ENCODE measurements at places on chromosomes 6 and 20.

GRCh38 chr6:52574709-52575501 lies 2.0 kb downstream of the TRAM2 start:
- DNase-seq: no peak

- no peak for DNase-seq
Observed at GRCh38 chr20:44598423-44599305, 16.3 kb downstream of the PKIG start.

DNA sequence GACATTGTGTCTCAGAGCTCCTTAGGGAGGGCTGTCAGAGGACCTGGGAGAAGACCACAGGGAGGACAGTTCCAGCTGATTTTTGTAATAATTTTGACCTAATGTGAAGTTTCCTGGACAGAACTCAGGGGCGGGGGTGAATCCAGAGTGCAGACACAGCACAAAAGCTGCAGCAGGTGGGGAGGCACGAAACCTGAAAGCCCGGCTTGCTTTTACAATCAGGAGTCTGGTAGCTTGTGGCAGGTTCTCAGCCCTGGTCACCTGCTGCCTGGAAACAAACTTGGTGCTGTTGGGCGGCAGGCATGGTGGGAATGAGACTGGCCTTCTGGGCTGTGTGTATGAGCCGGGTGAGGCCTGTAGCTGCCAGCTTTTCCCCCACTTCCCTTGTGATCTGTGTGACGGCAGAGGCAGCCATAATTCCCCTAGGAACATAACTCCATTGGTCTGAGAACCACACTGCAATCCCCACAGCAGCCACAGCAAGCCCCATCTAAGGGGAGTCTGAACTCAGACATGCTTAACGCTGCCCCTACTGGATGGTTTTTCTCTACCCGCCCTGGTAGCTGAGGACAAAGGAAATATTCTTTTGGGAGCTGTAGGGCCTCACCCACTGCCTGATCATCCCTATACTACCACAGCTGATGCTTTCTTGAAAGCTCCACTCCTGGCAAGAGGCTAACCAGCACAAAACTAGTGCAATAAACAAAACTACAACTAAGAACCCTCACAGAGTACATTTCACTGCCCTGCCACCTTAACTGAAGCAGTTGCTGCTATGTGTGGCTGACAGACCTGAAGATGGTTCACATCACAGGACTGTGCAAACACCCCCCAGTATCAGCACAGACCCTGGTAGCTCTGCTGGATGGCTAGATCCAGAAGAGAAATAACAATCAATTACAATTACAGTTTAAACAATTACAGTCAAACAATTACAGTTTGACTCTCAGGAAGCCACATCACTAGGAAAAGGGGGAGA lies 1055.1 kb upstream of the GJE1 start:
- DNase-seq: no peak

GRCh38 chr6:163687075-163687474 lies 272.6 kb downstream of the QKI start:
- DNase-seq: no peak

DNA sequence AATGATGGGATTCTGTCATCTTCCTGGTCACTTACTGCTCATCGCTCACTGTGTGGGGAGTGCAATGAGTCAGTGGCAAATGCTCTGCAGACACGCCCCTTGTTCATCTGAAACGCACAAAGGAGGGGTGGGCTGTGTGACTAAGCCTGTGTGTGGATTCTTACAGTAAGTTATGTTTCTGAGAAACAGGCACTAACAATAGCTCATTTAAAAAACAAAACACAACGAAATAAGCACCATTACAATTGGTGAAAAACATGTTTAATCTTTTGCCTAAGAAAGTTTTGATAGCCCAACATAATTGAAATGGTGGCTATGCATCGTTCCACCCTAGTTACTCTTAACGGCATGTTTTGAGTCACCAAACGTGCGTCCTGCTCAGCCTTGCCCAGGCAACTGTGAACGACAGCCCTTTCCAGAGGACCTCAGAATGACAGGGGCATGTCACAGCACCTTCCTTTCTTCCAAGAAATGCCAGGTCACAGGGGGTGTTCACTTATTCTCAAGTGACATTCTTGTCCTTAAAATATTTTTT lies 118.4 kb upstream of the SGK1 start:
- no peak for DNase-seq

DNA sequence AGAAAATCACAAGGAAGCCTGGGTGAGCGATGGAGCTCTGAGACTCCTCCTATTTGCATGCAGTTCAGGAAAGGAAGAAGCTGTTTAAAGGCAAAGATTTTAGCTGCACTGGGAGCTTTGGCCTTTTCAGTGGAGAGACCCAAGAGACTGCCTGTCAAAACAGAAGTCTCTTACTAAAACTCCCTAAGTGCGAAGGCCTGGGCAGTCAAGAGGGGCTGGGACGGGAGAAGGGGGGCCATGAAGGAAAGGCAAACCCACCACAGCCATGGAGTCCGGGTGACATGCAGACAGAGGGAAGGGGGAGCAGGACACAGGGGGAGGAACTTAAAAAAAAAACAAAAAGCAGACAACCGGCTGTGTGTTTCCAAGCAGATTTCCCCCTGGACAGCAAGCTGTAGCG lies 537.6 kb upstream of the NOX3 start:
- DNase-seq: no peak

DNA sequence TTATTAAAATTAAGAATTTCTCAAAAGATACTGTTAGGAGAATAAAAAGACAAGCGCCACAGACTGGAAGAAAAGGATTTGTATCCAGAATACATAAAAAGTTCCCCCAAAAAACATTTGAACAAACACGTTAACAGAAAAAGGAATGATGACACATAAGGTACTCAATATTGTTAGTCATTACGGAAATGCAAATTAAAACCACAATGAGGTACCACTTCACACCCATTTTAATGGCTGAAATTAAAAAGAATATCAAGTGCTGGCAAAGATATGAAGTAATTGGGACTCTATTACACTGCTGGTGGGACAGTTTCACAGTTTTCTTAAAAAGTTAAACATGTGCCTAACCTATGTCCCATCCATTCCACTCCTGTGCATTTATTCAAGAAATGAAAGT lies 51.4 kb downstream of the HECA start:
- DNase-seq: no peak

DNA sequence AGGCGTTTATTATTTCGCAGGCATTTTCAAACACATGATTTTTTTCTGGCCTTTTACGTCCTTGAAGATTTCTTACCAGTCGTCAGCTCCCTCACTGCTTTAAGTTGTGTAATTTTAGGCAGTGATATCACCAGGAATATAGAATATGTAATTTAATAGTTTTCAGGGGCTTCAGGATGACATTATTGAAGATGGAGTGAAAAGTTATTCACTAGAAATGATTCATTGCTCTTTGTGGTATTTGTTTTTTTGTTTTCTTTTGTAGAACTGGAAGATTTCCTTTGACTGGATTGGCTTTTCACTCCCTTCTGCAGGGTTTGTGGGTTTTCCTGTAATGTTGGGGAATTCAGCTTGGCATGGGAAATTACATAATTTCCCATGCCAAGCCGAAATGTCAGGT lies 2.0 kb downstream of the LRRC1 start:
- DNase-seq: no peak

DNA sequence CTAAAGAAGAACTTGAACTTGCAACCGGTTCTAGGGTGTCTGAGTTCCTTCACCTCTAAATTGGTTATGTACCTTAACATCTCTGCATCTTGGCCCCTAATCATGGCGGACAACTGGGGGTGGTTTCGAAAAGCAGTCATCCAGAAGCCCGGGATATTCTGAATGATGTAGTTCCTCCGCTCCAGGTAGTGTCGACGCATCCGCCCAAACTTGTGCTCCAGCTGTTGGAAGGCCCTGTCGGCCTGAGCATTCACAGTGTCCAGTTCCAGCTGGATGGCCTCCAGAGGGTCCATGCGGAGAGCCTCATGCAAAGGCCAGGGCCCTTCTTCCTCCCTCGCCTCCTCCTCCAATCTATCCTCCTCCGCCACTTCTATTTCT lies 887 bp downstream of the TSPYL1 start:
- no peak for DNase-seq

DNA sequence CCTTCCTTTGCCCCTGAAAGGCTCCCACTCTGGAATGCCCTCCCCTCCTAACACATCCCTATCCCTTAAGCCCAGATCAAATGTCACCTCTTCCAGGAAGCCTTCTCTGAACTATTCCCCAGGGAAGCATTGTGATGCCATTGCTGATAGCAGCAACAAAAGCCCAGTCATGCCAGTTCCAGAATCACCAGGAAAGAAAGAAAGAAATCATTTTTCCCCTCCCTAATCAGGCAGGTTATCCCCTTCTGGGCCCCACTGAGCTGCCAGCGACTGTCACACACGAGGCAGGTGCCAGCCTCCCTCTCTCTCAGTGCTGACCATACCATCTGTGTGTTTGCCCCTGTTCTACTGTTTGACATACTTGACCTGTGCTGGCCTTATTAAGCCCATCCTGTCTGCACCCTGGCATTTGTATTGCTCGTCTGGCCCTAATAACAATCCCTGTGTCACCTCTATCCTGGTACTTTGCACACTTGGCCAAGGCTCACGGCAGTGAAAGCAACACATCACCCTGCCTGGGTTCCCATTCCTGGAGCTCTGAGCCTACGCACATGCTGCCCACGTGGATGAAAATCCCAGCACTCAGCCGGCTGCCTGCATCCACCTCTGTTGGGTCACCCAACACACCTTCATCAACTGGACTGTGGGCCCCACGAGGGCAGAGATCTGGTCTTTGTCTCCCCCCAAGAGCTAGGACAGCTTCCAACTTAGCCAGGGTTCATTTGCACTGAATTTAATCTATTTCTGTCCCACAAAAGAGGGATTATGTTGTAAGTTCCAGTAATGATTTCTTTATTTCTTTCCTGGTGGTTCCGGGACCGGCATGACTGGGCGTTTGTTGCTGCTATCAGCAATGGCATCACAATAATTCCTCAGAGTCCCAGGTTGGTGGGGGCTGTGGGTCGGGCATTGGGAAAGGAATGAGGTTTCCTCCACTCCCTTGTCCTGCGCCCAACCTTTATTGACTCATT lies 5.3 kb upstream of the BPIFB1 start:
- DNase-seq: no peak

- DNase-seq: no peak
Observed at GRCh38 chr6:3759646-3760232, 8.2 kb upstream of the PXDC1 start.

- DNase-seq: no peak
Observed at GRCh38 chr6:15244620-15245360, 1.1 kb upstream of the JARID2 start.

DNA sequence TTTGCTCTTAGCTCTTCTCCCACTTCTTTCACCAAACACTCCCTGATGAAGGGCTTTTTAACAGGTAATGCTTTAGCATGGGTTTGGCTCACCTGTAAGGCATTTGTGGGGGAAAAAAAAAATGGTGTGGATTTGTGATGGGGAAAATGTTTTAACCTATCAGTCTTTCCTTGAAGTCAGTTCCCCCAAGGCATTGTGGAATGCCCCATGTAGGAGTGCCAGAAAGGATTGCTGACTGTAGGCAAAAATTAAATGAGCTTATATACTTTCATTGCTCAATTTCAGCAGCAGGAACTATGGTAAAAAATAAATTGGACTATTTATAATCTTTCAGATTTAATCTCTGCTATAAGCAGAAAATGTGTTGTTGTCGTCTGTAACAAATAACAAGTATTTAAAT lies 10.6 kb upstream of the SASH1 start:
- DNase-seq: no peak

- DNase-seq: no peak
Observed at GRCh38 chr20:21237956-21238799, 65.0 kb upstream of the XRN2 start.

- no peak for DNase-seq
Observed at GRCh38 chr20:8815208-8815607, 253.7 kb upstream of the PLCB4 start.

DNA sequence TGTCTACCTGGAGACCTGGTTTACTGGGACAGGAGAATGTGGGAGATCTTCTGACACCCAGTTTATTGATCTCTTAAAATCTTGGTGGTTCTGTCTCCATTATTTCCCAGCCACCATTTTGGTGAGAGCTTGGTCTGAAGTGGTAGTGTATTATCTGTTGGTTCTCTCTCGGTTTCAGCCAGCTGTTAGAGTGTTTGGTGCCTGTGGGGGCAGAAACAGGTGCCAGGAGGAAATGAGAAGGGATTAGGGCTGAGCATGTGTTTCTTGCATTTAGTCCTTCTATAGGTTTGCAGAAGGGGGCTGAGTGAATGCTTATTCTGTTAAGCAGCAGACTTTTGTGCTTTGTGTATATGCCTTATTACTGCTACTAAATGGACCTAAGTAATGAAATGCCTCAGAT lies 9.6 kb downstream of the JARID2 start:
- DNase-seq: no peak

GRCh38 chr20:21719592-21720214 lies 14.2 kb downstream of the PAX1 start:
- peak; percentile 53 for DNase-seq

DNA sequence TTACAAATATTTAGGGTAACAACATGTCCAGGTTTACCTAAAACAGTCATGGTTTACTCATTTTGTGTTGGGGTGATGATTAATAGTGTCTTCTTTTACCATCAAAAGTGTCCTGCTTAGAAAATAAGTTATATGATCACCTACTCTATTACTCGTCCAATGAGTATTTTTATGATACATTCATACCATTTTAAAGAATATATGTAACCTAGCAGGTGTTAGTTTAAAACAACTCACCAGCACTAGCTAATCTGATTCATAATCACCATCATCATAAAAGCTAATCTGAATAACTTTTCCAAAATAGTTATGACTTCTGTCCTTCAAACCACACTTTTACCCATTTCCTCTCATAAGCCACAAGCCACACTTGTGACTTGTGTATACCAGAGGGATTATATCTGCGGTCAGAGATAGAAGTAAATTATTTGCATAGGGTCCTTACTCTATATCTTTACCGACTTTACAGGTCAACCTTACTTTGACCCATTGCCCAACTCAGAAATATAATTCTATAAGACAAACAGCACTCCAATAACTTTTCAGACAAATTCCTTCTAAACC lies 33.3 kb upstream of the NRN1 start:
- no peak for DNase-seq

DNA sequence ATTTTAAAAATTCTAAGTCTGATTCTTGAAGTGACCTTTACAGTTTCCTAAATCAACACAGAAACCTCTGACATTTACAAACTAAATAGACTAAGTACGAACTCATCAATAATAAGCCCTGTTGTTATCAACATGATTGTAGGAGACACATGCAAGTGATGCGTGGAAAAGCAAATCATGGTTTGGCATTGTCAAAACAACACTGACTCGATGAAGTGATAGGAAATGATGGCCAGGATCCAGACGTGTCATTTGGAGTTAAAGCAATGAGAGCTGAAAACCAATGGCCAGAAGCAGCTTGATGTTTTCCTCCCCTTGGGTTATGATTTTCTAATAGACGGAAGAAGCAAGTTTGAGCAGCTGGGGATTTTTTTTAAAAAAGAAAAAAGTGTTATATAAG lies 117.4 kb upstream of the FAM184A start:
- no peak for DNase-seq

All from forelimb muscle (tissue), 1 donor.